ENCODE measurements at places on chromosomes 1 and 21.

GRCh38 chr1:5721634-5722215 lies 270.5 kb downstream of the NPHP4 start:
- no peak for DNase-seq

DNA sequence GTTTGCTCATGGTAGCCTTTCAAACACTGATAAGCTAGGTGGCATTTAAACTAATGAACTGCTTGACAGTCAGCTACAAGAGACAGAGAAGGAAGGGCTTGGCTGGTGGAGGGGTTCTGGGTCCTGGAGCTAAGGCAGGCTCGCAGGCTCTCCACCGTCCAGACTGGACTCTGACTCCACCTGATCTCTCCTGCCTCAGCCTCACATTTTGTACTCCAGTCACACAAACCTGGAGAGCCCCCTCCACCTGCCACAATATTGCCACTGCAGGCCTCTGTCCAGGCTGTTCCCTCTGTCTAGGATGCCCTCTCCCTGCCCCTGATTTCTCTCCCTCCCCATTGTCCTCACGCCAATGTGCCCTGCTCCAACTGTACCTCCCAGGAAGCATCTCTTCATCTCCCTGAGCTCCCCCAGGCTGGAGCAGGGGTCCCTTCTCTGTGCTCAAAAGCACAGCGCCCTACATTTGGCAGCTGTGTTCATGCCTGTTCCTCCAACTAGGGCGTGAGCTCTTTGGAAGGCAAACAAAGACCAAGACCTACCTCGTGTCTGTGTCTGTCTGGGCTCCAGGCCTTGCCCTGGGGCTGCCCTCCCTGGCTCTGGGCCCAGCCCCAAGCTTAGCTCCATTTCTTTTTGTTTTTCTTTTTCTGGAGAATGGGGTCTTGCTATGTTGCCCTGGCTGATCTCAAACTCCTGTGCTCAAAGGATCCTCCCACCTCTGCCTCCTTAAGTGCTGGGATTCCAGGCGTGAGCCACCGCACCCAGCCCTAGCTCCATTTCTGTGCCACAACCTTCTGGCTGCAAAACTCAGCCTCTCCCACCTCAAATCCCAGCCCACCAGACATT lies 2.9 kb downstream of the TIE1 start:
- DNase-seq, result no peak

GRCh38 chr1:221699577-221699976 lies 42.3 kb downstream of the DUSP10 start:
- DNase-seq, result no peak

DNA sequence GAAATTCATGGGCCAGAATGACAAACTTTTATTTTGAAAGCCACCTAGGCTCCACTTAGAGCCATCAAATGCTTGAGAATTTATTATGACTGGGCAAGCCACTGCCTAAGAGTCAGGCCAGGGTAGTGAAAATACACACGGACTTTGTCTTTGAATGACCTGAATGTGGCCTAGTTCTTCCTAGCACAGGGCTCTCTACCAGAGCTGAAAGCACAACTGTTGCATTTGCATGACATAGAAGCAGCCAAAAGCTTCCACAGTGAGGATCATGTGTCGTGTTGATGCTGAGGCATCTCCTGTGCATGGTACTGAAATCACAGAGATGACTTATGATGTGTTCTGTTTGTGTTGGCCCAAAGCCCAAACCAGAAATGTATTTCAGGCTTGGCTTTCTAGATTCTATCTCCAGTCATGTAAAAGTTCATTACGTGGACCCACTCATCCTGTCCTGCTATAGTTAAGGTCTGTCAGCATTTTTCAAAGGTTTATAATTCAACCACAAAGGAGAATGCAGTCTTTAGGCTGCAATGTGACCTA lies 164.0 kb upstream of the UBE2U start:
- no peak for DNase-seq

- no peak for DNase-seq
These were observed 10.9 kb downstream of the NR5A2 start for GRCh38 chr1:200038325-200038980.

DNA sequence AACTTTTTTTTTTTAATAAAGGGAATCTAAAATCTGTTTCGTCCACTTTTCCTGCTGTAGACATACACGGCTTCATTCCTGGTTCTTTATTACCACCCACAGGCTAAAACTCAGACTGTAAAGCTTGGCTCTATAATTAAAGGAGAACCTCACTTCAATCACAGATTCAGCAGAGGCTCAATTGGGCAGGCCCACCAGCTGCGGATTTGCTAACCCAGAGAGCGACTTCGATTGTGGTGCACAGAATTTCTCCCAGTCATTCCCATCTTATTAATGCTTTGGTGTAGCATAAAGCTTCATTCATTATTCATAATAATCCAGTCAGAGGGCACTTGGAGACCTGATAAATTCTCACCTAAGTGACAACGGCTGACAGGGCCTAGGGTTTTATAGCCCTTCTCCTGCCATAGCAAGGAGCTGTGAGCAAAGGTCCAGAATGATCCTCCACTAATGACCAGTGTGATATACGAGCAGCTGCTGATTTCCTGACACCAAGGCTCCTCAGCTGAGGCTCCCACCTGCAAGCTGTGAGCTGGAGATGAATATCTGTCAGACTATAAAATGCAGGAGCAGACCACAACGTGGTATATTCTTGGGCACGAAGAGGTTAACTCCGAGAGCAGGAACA lies 149.0 kb downstream of the ATP6V1G3 start:
- DNase-seq, result no peak

GRCh38 chr1:108691128-108691941 lies 775 bp upstream of the PRPF38B start:
- no peak for DNase-seq

- no peak for DNase-seq
These were observed 27.7 kb downstream of the CD34 start for GRCh38 chr1:207883104-207883651.

DNA sequence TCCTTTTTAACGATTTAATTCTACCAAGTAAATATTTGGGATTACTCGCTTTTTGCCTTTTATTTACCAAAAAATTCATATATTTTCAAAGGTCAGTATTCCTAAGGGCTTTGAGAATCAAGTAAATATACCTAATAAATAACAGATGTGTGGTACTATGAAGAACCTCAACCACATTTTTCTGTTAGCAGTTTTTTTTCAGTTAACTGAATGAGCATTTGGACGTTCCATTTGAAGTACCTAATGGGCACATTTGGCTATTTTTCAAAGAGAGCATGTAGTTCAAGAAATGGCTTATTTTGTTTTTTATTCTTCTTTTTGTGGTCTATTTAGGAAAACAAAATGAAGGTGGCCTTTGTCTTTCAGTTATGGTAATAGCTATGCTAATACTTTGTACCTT lies 253.0 kb downstream of the GPR52 start:
- DNase-seq, result no peak

DNA sequence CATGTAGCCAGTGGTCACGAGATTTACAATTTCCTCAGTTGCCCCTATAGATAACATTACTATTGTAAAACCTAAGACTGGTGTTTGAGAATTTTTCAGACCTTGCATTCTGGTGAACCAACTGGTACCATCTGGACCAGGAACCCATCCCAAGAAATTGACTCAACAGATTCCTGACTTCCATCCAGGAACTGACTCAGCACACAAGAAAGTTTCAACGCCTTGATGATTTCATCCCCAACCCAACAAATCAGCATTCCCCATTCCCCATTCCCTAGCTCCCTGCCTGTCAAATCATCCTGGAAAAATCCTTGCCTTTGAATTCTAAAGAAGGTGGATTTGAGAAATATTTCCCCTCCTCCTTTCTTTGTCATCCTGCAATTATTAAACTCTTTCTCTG lies 529.8 kb upstream of the PRMT6 start:
- DNase-seq, result no peak

DNA sequence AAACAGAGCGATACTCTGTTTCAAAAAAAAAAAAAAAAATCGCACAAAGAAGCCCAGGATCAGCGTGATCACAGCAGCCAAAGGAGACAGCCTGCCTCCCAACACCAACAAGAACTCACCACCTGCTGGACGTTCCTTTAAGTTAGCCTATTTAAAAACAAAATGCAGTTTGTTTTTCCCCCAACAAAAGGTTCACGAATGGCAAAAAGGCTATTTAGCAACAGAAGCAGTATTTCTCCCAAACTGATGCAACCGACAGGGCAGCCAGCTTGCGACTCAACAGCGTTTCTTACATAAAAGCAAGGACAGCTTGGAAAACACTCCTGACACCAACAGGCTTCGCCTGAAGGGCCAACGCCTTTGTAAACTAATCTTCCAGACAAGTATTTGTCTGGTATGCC lies 6.8 kb downstream of the SSU72 start:
- DNase-seq, result no peak

Data from activated gamma-delta T cell (primary cell).